CD4-positive, alpha-beta T cell treated with Interferon gamma for 1 hour (primary cell): ENCODE measurements at places on chromosomes 5 and 9.

- DNase-seq = no peak
Observed at GRCh38 chr9:37948417-37948980, 44.6 kb upstream of the SLC25A51 start.

DNA sequence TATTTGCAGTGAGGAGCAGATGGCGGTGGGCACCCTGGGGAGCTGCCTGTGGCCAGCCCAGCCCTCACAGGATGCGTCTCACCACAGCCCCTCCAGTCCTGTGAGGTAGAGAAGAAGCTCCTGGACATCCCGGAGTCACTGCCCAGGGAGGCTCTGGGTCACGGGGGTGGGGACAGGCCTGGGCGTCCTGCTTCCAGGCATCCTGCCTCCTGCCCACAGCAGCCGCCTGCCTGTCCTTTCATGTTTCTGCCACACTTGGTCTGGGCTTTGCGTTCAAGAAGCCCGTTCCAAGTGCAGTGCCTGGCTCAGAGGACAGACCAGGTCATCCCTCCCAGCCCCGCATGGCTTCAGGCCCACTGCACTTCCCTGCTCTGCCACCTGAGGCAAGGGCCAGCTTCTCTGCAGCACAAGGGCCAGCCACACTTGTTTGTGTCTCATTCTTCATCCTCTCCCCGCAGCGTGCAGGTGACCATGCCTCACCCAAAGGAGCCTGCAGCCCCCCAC is 38.2 kb downstream of the ZDHHC11B start:
- no peak for DNase-seq

- no peak for DNase-seq
Observed at GRCh38 chr9:118569148-118569547, 800.1 kb downstream of the BRINP1 start.

- no peak for DNase-seq
Observed at GRCh38 chr5:127739807-127740384, 36.7 kb downstream of the CCDC192 start.

DNA sequence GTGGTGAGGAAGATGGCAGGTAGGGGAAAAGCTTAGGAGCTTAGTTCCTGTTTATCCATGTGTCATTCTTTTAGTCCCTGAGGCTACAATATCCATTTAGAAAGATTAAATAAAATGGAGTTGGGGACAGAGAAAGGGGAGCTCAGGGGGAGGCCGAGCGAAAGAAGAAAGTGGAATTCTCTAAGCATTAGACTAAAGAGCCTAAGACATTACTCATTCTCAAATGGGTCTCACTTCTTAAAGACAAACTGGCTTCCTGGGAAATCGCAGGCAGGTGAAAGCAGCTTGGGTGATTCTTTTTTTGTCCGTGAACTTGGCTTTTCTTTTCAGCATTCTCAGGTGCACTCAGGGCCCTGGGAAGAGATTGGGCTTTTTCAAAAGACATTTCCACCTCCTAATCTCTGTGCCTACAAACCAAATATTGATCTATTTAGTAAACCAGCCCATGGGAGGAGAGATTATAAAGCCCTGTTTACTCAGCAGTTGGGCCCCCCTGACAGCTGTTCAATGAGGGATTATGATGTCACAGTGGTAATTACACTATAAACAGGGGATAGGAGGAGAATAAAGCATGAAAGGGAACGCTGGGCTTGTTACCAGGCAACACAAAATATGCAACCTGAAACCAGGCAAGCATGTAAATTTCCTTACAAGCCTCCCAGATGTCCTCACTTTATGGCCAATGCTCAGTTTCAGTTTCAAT is 584.0 kb downstream of the ACTL7B start:
- DNase-seq = no peak

GRCh38 chr5:118952992-118953651 is 35.2 kb downstream of the DTWD2 start:
- DNase-seq = no peak

GRCh38 chr5:38518341-38518740 is 38.1 kb downstream of the LIFR start:
- DNase-seq = no peak

- no peak for DNase-seq
Observed at GRCh38 chr5:99706160-99706559, 777.4 kb upstream of the CHD1 start.

DNA sequence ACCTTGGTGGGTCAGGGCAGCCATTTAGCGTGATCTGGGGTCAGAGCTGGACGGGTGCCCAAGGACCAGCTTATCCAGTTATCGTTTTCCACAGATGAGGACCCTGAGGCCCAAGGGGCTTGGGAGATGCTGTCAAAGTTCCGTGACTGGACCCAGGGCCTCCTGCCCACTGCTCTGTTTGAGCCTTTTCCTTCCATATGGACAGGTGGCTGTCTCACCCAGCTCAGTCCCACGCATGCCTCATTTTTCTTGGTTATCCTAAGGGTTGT is 56.5 kb downstream of the TRIP13 start:
- DNase-seq = no peak

DNA sequence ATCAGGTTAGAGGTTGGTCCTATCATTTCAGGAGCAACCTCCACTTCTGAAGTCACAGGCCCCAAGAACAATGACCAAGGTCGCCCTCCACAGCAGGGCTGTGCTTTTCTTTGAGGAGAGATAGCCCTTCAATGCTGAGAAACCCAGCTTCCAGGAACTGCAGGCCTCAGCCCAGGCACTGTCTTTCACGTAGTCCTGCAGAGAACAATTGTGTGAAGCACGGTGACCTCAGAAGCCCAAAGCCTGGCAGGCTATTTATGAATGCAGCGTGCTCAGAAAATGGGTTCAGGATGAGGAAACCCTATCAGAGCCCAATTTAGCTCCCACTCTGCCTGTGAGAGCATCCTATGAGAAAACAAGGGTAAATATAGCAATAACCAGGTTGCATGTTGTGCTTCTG is 388.3 kb downstream of the PLK2 start:
- no peak for DNase-seq

- DNase-seq = no peak
Observed at GRCh38 chr9:113992994-113993393, 85.1 kb downstream of the AMBP start.

DNA sequence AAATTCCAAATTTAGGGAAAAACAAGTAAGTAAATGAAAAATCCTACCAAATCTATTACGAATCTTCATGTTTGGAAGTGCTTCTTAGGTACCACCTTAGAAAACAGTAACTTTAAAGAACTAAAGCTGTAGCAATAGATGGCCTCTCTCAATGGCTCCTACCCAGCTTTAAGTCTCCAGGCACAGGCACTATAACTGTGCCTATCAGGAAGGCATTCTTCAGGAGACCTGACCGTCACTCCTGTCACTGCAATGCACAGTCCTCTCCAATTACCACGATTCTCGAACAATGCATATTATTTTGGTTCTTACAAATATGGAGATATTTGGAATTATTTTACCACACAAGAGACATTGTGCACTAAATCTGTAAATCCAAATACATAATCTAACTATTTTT is 12.9 kb downstream of the NFIB start:
- DNase-seq = no peak

- DNase-seq = no peak
Observed at GRCh38 chr9:85246541-85246940, 495.2 kb downstream of the AGTPBP1 start.

- DNase-seq = no peak
Observed at GRCh38 chr5:41559184-41559583, 48.8 kb upstream of the PLCXD3 start.

DNA sequence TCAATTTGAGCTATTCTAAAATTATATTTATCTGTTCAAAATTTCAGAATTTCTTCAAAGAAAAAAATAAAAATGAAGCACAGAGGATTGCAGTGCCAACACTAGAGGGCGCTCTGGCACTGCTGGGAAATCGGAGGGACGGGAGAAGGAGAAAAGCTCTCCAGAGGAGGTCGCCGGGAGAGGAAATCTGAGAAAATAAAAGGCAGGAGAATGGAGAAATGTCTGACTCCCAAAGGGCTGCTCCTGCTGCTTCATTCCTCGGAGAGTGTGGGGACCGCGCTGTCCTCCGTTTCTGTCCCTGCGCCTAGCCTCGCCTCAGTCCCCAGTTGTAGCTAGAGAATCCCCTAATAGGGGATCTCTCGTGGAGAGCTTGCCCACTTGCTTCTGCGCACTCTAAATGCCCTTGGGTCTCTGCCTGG is 40.0 kb upstream of the ARSB start:
- DNase-seq = peak; percentile 6

- DNase-seq = no peak
Observed at GRCh38 chr5:52531105-52531504, 256.6 kb upstream of the ITGA1 start.

GRCh38 chr9:121354141-121354540 is 15.9 kb downstream of the STOM start:
- no peak for DNase-seq

GRCh38 chr9:15724016-15724415 is 171.2 kb downstream of the CCDC171 start:
- no peak for DNase-seq

DNA sequence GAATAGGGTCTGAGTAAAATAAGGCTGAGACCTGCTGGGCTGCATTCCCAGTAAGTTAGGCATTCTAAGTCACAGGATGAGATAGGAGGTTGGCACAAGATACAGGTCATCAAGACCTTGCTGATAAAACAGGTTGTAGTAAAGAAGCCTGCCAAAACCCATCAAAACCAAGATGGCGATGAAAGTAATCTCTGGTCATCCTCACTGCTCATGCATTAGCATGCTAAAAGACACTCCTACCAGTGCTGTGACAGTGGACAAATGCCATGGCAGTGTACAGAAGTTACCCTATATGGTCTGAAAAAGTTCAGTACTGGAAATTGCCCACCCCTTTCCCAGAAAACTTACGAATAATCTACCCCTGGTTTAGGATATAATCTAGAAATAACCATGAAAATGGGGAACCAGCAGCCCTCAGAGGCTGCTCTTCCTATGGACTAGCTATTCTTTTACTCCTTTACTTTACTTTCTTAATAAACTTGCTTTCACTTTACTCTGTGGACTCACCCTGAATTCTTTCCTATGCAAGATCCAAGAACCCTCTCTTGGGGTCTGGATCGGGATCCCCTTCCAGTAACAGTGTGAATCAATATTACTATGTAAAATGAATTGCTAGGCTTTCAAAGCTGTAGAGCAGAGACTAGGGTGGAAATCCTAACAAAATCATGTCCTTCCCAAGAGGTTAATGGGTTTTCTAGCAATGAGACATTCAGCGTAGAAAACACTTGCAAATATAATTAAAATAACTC is 257.8 kb downstream of the KIAA0825 start:
- DNase-seq = no peak

DNA sequence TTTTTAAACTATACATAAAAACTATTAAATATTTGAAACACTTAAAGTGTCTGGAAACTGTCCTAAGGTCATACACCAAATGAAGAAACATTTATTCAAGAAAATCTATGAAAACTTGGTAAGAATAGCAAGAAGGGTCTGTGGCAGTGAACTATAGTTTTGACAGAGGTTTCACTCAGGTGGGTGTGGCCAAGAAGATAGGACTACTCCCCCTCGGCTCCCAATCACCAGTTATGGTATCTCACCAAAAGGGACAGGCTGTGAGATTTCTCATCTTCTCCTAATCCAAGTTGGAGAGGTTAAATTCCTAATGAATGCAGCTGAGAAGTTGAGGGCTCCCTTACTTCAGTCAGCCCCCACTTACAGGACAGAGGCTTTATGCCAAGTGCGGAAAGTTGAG is 2.9 kb downstream of the ARSK start:
- no peak for DNase-seq

DNA sequence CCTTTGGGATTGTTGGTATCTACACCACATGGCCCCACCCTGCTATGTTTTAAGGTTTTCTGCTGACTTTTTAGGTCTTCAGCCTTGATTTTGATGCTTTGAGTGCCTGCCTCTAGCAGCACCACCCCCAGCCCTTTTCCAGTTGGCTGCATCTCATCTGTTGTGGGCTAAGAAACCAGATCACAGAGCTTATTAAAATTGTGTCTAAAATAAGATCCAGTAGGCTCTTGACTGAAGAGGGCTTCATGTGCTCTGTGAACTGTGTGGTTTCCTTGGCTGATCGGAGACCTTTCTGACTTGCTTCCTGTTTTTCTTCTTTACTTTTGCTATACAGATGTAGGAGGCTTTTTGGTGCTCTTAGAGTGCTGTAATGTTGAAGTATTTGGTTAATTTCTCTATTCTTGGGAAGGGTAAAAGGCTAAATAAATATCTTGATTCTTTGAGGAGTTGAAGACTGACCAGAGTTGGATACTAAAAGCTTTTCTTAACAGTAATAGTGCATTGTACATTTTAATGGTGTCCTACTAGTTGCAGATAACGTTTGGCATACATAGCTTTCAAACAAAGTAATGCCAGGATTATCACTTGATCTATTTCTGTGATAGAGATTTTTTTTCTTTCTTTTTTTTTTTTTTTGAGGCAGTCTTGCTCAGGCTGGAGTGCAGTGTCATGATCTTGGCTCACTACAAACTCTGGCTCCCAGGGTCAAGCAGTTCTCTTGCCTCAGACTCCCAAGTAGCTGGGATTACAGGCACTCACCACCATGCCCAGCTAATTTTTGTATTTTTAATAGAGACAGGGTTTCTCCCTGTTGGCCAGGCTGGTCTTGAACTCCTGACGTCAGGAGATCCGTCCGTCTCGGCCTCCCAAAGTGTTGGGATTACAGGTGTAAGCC is 4.5 kb downstream of the UBE2D2 start:
- peak; percentile 65 for DNase-seq

DNA sequence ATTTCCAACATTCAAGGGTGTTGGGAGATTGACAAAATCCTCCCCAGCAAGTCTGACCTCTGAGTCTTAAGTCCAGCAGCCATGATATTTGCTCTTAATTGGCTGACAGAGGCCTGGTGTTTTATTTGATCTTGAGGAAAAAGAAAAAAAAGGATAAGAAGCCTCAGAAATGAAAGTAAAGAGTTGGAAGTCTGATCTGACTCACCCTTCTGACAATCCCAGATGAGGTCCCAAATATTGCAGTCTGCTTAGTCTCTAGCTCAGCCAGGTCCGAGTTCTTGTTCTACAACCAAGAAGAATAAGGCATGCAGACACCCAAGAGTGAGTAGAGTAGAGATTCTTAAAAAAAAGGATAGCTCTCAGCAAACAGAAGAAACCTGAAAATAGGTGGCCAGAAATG is 632.5 kb upstream of the ST8SIA4 start:
- DNase-seq = no peak

DNA sequence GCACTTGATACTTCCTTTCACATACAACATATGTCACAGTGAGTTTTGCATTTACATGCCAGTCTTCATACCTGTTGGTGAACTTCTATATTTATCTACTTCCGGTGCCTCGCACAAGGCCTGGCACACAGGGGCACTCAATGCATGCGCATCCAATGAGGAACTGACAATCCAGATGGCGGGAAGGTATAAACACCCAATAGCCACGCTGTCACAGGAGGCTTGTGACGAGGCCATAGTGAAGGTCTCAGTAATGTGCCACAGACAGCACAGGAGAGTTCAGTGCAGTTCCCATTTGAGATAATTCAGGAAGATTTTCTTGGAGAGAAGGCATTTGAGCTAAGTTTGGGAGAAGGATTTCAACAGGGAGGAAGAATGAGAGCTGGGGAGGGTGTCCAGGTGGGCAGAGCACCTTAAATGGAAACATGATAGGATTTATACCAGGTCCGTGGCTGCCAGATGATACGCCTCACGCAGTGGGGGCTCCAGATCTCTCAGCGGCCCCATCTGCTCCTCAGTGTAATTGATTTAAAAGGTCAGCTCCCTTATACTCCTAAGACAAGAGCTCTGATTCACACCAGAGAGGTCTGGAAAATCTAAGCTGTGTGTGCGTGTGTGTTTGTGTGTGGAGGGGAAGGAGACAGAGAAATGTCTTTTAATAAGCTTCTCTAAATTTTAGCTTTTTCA is 206.2 kb downstream of the DCP2 start:
- DNase-seq = no peak

- DNase-seq = no peak
Observed at GRCh38 chr5:10248378-10249260, 1.1 kb downstream of the ATPSCKMT start.

- no peak for DNase-seq
Observed at GRCh38 chr9:115673599-115673998, 480.0 kb upstream of the PAPPA start.

- DNase-seq = no peak
Observed at GRCh38 chr9:82062245-82062644, 73.7 kb downstream of the SPATA31D1 start.
